NCI-H524 treated with DMSO at 0.1 percent for 48 hours (cell line): ENCODE measurements at places on chromosomes 13 and 19.

DNA sequence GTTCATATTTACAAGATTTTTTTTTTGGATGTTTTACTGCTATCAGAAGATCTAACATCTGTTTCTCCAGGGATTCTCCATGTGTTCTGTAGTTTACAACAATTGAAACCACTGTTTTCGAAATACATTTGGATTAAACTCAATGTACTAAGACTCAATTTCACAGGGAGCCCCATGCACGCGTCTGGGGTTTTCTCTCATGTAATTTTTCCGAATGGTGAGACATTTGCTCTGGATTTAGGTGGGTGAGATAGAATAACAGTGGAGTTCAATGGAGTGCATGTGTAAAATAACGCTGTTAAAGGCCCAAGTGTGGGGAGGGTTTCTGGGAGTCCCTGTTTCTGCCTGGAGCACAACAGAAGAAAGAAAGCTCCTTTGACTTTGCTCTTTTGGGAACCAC, 330.3 kb downstream of the TSHZ3 start:
- DNase-seq = no peak

DNA sequence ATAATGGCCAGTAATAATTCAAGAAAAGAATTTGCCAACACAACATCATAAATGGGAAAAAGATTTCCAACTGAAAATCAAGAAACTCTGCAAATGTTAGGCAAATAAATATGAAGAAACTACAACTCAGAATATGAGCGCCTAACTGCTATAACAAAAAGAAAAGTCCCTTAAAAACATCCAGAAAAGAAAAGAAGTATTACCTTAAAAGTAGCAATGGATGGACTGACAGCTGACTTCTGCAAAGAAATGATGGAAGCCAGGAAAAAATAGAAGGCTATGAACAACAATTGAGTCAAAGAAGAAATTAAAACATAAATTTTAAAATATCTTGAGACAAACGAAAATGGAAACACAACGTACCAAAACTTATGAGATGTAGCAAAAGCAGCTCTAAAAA, 482.3 kb upstream of the ZNF507 start:
- no peak for DNase-seq

DNA sequence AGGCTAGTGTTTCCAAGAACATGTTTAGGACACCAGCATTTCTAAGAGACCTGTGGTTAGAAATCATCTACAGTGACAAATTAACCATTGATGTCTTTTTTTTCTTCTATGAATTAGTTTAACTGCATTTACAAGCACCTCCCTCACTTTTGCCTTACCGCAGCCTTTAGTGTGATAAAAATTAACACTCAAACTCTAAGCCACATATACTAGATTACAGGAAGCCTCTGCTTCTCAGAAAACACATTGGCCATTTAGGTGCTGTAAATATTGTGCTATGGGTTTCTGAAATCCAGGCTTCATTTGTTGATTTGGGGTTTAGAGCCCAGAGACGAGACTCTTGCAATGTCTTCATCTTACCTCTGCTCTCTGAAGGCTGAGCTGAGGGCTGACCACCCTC, 34.6 kb upstream of the OLFM4 start:
- DNase-seq = no peak

GRCh38 chr19:52993342-52994178, 20.2 kb upstream of the ERVV-1 start:
- no peak for DNase-seq

- no peak for DNase-seq
These were observed 216.8 kb upstream of the MAB21L1 start for GRCh38 chr13:35693134-35693784.

- DNase-seq = no peak
These were observed 90.9 kb downstream of the SIPA1L3 start for GRCh38 chr19:37997911-37998344.

DNA sequence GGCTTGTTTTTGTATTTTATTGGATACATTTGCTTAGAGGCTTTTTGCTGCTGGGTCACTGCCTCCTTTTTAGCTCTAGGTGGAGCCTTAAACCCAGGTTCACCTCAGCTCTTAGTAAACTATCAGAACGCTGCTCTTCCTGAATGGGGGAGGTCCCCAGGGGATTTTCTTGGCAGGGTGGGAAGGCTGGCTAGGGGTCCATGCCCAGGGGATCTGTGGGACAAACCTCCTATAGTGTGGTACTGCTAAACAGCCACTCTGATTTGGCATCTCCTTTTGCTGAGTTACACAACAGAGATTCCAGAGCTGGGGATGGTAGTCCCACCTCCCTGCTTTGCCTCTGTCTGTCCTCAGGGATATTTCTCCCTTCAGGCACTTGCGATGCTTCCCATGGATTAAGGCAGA, 204.9 kb downstream of the ZIC5 start:
- no peak for DNase-seq

DNA sequence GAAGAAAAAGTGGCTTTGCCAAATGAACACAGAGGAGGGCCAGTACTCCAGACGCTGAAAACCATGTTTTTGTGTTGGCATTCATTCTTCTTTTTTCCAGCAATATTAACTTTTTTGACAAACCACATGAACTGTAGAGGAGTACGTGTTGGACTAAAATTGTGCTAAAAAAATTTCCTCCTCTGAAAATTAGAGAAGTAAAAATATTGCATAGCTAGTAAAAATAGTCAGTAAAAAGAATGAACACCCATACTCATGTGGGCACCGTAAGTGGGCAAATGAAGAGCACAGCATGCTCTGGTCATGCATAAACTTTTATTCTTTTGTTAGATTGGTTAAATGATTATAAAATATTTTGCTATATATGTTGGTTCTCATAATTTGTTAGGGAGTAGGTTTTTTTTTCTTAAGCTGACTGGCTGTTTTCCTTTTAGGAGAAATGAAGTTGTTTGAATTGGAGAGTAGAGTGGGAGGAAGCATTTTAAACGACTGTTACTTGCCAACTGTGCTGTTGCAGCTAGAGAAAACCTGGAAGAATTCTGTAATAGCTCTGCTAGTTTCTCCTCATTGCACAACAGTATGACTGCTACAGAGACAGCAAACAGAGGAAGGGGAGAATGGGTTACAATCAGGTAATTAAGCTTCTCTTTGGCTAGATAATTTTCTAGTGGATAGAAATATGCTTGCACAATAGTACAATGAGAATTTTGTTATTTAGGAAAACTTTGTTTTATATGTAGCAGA, 222.4 kb downstream of the KCTD12 start:
- no peak for DNase-seq

GRCh38 chr19:35204799-35205732, 23.5 kb downstream of the FAM187B start:
- DNase-seq = no peak

DNA sequence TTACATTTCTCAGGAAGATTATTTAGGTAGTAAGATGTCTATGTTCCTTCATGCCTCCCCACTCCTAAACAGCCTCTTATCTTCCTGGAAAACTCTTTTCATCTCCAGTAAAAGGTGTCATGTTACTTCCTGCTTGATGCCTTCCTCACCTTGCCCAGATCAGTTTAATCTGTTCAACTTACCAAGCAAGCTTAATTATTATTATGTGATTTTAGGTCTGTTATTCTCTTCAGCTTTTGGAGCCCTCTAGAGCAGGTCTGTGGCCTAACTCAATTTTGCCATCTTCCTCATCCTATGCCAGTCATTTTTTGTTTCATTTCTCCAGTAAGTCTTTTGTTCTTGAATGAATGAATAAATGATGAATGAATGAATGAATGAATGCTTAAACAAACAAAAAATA, 528.4 kb downstream of the DCT start:
- DNase-seq = peak; percentile 63

GRCh38 chr19:19106056-19106551, 32.2 kb downstream of the TMEM161A start:
- DNase-seq = no peak

DNA sequence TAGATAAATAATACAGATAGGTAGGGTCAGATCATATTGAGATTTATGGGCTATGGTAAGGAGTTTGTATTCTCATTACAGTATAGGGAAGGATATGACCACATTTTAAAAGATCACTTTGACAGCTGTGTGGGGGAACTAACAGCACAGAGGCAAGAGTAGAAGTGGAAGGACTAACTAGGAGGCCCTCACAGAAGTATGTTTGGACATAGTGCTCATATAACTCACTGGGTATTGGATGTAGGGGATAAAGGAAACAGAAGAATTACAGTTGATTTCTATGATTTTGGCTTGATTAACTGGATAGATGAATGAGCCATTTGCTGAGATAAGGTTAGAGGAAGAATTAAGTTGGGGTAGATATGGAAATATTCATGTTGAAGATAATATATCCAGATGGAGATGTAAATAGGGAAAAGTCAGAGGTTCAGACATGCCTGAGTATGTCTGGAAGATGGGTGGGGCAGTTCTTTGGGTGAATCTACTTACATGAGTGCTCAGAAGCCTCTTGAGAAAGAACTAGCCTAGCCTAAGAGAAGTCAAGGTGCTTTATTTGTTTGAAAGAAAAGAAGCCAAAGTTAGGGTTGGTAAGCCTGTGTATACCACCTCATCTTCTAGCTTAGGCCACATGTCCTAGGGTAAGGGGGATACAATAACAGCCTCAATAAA, 133.4 kb downstream of the NDFIP2 start:
- no peak for DNase-seq

DNA sequence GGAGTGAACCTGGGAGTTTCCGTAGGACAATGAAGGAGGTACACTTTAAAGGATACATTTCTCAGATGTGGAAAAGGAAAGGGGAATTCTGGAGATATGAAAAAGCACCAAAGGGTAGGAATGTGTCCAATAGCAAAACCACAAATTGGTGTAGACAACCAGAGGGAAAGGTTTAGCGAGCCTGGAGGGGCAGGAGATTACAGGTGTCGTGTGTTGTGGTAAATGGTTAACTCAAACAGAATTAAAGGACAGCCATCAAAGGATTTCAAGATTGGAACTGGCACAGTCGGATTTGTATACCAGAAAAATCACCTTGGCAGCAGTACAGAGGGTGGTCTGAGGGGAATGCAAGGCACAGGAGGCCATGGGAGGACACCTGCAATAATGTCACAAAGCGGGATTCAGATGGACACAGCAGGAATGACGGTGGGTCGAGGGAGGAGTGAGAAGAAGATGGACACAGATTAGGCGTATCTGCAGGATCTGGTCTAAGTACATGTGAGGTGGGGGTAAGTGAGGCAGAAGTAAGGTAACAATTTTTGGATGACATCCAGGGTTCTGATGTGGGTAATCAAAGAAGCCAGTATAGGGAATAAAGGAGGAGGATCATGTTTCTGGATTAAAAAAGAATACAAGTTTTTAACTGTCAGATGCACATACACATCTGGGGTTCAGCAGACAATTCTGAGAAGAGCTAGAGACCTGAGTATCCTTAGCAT, 361.6 kb downstream of the KLF12 start:
- no peak for DNase-seq

DNA sequence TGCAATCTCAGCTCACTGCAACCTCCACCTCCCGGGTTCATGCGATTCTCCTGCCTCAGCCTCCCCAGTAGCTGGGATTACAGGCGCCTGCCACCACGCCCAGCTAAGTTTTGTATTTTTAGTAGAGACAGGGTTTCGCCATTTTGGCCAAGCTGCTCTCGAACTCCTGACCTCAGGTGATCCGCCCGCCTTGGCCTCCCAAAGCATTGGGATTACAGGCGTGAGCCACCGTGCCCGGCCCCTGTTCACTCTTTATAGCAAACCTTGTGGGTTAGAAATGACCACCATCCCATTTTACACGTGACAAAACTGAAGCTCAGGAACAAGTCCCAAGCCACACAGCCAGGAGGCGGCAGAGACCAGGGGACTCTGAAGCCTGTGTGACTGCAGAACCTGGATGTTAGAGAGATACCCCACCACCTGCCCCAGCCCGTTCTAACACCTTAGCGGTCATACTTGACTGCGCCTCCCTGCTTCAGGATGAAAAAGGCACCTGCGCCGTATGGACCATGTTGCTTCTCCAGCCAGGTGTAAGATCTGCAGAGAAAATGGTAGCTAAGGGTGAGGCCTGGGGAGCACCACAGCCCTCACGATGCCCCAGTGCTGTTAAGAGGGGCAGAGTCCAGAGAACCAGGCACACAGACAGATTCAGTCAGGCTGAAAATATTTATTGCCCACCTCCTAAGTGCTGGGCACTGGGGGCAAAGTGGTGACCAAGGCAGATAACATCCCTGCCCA, 3.6 kb downstream of the DMAC2 start:
- DNase-seq = no peak

DNA sequence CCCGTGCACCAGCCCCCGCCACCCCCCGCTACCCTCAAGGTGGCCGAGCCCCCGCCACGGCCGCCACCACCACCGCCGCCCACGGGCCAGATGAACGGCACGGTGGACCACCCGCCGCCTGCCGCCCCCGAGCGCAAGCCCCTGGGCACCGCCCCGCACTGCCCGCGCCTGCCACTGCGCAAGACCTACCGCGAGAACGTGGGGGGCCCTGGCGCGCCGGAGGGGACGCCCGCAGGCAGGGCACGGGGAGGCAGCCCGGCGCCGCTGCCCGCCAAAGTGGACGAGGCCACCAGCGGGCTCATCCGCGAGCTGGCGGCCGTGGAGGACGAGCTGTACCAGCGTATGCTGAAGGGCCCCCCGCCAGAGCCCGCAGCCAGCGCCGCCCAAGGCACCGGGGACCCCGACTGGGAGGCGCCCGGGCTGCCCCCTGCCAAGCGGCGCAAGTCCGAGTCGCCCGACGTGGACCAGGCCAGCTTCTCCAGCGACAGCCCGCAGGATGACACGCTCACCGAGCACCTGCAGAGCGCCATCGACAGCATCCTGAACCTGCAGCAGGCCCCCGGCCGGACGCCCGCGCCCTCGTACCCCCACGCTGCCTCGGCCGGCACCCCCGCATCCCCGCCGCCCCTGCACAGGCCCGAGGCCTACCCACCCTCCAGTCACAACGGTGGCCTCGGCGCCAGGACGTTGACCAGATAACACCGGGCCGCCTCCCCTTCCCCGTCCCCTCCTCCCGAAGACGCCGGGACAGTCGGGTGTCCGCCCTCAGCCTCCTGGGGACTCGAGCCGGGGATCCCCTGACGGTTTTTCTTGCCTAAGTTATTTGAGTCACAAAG, 11.3 kb upstream of the EHD2 start:
- DNase-seq = no peak

DNA sequence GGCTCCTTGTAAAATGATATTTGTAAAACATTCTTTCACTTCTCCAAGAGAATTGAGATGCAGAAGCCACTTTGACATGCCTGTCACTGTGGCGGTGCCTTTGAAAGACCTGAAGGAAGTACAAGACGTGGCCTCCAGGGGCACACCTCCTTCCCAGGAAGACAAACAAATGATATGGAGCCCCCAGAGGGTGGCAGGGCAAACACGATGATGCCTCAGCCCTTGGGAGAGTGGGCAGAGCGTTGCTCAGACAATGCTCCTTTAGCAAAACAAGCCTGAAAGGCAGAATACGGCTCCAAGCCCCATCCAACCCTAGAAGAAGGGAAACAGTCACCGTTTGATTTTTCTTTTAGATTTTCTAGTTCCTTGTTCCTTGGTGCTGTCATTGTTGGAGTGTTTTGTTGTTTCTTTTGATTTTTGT, 9.2 kb upstream of the ATP12A start:
- DNase-seq = peak; percentile 24
